ENCODE measurements at places on chromosomes 2 and 18.

DNA sequence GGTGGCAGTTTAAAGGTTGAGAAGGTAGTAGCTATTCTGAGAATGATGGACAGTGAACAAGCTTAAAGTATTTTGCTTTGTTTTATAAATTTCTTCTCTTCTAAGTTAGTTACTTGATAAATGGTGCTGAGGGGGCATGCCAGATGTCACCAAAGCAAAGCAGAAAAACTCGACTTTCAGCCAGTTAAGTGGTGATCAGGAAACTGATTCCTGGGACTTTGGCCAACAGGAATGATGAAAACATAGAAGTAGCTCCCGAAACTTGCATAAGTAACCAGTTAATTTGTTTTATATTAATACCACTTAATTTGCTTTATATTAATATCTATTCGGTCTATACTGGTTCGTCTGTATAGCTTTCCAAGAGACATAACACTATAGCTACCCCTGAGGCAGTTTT, 82.6 kb downstream of the FANCL start:
- DNase-seq = no peak

GRCh38 chr2:174859563-174860169, 95.4 kb upstream of the CHRNA1 start:
- no peak for DNase-seq

DNA sequence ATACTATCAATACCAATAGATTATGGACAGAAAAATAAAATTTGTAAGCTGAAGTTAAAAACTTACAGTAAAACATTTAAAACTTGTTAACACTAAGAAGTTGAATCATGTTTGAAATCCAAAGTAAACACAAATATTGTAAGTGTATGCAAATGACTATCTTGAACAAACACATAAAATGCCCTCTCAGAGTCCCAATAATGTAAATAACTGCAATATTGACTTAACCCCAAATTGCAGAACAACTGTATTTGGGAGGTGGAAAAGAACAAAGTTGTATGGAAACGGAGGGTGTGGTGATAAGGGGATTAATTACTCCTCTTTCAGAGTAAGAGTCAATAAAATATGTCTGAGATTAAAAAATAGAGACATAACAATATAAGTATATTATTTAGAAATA, 140.0 kb upstream of the NOL4 start:
- DNase-seq = no peak

GRCh38 chr18:57084331-57085271, 62.3 kb upstream of the BOD1L2 start:
- DNase-seq = peak; percentile 33

- no peak for DNase-seq
Observed at GRCh38 chr2:73963385-73964120, 21.2 kb upstream of the TET3 start.

DNA sequence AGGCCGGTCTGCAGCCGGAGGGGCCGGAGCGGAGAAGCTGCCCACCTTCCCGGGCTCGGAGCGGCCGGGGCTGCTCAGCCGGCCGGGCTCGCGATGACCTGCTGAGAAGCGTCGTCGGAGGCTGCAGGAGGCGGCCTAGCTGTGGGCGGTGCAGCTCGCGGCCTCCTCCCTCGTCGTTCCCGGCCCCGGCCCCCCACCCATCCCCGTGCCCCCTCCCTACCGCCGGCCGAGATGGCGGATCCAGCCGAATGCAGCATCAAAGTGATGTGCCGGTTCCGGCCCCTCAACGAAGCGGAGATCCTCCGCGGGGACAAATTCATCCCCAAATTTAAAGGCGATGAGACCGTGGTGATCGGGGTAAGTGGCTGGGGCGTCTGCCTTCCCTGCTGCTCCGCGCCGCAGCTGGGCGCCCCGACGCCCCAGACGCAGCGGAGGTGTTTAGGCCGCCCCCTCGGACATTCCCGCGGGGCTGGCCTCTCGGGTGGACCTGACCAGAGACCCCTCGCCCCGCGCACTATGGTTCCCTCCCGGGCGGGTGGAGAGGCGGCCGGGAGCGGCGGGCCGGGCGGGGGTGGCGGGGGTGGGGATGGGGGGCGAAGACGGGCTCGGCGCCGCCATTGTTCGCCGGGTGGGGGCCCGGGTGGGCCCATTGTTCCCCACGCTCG, 492 bp downstream of the KIF5C start:
- no peak for DNase-seq

DNA sequence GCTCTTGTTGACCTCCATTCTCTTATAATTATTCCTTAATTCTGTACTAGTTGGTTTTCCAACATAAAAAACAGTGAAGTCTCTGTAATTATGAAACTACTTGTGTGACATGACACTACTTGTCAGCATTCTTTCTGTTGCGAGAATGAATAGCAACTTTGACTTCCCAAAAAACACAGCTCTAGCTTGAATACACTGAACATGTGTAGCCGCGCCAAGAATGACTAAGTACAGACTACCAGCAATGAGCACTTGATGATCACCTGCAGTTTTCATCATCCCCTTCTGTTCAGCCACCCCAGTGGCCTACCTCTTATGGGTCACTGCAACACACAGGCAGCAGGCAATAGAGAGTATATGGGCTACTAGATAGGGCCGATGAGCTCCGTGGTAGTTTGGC, 229.3 kb downstream of the TGIF1 start:
- DNase-seq = no peak
